CD4-positive, alpha-beta T cell treated with Interleukin-17A for 4 hours (primary cell): ENCODE measurements at places on chromosomes 6 and 20.

DNA sequence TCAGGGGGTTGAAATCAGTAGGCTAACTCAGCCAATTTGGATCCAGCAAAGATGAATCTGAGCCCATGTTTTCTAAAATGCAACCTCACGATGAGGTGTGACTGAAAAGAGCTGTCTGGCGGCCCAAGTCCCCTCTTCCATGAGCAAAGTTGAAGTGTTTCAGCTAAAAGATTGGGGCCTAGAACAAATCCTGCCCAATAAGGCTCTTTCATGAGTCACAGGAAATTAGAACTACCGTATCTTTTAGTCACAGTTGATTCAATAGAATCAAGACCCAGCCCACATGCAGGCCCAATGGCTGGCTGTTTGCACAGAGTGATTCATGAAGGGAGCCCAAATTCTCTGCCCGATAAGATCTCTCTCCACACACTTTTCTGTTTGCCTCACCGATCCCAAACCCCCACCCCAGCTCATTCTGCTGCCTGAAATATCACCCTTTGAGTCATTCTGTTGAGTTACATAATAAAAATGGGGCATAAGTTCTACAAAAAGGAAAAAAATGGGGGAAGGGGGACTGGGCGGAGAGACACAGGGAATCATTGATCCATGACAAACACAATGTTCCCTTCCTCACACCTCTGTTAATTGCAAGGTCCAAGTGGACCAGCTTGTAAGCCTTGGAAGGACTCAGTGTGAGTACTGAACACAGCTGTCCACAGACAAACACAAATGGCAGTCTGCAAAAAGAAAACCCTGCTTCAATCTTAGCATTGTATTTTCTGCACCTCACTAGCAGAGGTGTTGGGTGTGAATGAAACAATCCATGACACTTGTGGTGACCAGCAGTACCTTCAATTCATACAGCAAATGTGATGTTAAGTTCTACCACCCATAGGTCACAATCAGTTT lies 13.8 kb downstream of the FOXQ1 start:
- DNase-seq, result no peak

DNA sequence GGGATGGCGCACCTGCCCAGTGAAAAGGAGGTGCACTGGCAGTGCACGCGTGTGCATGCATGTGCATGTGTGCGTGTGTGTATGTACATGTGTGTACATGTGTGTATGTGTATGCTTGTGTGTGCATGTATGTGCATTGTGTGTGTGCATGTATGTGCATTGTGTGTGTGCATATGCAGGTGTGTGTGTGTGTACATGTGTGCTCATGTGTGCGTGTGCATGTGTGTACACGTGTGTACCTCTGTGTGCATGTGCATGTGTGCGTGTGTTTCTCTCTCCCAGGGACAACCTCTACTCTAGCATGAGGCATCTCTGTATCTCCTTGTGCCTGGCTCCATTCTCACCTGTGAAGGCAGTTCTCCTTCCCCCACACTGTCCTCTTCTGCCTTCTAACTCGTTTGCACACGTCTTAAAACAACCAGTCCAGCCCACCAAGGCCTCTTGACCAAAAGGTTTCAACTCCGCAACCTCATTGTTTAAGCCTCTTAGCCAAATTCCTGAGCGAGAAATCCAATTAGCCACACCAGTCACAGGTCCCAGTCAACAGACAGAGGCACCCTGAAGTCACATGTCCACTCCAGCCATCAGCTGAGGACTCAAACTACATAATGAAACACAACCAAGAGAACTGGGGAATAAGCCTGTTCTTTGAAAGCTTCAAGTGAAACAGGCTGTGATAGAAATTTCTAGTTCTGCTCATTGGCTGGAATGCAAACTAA lies 103.5 kb upstream of the PTPRT start:
- DNase-seq, result no peak

DNA sequence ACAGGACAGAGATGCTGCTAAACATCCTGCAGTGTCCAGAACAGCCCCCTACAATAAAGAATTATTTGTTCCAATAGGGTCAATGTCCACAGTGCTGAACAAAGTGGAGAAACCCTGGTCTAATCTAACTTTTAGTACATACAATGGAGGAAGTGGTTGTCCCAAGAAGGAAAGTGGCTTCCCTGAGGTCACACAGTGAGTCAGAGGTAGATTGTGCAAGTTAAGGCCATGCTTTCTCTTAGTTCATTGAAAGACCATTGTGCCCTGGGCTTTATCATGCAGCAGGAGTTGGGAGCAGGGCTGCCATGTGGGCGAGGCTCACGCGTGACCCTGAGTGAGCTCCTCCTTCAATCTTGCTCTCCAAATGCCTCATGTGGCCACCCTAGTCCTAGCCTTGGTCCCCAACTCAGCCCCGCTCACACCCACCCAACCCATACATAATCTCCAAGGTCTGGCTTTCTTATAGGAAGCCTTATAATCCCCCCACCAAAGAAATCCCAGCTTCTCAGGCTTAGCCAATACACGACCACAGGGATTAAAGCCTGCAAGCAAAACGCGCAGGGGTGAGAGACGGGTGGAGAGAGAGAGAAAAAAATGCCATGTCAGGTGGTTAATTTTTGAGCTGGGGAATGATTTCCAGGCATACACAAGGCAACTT lies 19.9 kb downstream of the SLC13A3 start:
- no peak for DNase-seq

GRCh38 chr6:83917001-83917400 lies 57.5 kb downstream of the CYB5R4 start:
- no peak for DNase-seq

DNA sequence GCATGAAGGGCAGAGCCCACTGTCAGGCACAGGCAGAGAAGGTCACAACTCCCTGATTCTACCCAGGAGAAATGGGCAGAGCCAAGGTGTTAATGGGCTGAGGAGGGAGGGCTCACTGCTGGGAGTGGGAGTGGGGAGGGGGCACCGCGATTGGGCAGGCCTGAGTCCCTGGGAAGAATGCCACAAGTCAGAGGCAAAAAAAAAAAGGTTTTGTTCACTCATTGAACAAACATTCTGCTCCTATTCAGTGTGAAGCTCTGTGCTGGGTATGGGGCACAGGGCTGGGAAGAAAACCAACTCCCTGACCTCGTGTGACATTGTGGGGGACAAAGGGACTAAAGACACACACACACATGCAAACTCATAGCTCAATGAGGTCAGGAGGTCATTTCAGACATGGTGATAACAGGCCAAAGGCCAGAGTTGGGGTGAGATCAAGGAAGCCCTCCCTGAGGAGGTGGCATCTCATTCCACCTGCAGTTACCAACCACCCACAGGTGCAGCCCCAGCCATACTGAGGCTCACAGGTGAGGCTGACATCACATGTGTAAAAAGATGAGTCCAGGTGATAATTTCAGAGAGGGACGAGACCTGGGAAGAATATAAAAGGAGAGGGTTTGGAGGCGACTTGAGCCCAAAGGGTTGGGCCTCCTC lies 3.2 kb upstream of the PMEPA1 start:
- no peak for DNase-seq
